CD4-positive, alpha-beta memory T cell (primary cell): ENCODE measurements at places on chromosomes 12 and 14. TPM values are rescaled to one million over a fixed set of nuclear protein-coding genes. Genes with fewer than 3 reads are reported as not detected.

FOXN4 gene
- not detected for total RNA-seq

NPFF gene
- total RNA-seq = not detected

PGF gene
- total RNA-seq = not detected

KRT74 gene
- total RNA-seq = not detected

CCDC38 gene
- total RNA-seq = 1.0 TPM

DNA sequence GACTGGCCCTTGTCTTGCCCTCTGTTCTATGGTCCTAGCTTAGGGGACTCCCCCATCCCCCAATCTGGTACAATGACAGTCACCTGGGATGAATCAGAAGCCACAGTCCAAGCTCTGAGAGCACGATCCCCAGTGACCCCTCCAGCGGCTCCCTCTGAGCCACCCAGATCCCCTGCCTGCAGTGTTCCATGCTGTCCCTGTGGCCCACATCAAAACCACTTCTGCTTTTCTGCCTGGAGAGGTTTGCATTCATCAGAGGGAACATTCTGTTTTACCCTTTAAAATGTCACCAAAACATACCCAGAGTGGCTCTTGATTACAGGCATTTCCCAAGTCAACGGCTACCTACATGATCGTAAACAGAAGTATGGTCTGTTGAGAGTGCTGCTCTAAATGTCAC lies 47.5 kb downstream of the NOS1 start:
- H3K36me3 ChIP-seq = no peaks in the 10 kb centered on the region
- H3K4me3 ChIP-seq = no peak overlapping the region
- H3K27ac ChIP-seq = no peak overlapping the region
- no peaks in the 10 kb centered on the region for H3K4me1 ChIP-seq

DNA sequence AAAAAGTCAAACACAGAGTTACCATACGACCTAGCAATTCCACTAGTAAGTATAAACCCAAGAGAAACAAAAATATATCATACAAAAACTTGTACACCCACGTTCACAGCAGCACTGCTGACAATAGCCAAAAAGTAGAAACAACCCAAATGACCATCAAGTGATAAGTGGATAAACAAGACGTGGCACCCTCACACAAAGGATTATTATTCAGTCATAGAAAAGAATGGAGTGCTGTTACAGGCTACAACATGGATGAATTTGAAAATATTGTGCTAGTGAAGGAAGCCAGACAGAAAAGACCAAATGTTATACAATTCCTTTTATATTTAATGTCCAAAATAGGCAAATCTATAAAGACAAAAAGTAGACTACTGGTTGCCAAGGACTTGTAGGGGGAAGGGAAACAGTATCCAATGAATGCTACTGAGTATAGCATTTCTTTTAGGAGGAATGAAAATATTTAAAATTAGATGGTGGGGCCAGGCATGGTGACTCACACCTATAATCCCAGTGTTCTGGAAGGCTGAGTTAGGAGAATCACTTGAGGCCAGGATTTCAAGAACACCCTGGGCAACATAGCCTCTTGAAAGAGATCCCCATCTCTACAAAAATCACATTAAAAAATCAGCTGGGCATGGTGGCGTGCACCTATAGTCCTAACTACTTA lies 41.9 kb downstream of the SPTLC2 start:
- no peak for DNase-seq
- H3K27me3 ChIP-seq = no peaks in the 10 kb centered on the region
- H3K4me1 ChIP-seq = no peaks in the 10 kb centered on the region
- no peak overlapping the region for H3K27ac ChIP-seq

DNA sequence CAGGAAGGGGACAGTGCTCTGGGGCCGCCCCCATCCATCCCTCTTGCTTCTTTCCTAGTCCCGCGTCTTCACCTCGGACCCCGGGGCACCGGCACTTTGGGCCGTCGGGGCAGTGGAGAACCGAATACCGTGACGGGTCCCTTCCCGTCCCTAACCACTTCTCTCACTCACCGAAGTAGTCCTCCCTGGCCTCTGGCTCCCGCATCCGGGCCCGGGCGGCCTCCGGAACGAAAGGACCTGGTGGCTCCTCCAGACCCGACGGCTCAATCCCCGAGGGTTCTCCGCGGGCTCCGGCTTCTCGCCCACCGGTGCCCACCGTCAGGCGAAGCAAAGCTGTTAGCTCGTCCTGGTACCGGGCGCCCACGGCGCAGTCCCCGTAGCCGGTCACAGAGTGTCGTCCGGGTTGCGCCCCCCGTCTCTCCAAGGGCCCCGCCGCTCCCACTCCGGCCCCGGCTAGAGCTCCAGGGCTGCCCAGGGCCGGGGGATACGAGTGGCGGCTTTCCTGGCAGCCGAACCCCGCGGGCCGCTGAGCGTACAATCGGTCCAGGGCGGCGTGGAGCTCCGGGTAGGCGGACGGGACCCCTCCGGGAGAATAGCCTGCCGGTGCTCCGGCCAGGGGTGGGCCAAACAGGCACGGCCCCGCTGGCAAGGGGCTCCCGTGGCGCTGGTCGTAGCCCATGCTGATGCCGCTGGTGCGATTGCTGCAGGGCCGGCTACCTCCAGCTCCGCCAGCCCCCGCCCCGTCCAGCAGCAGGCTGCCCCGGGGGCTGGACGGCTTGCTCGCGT lies 1.1 kb downstream of the AJUBA start:
- H3K4me3 ChIP-seq = peak overlapping the region; percentile 76
- H3K36me3 ChIP-seq = no peaks in the 10 kb centered on the region
- H3K4me1 ChIP-seq = peaks cover 19% of the 10 kb centered on the region
- H3K27me3 ChIP-seq = no peaks in the 10 kb centered on the region
- DNase-seq = peak; percentile 34
- no peak overlapping the region for H3K27ac ChIP-seq

DNA sequence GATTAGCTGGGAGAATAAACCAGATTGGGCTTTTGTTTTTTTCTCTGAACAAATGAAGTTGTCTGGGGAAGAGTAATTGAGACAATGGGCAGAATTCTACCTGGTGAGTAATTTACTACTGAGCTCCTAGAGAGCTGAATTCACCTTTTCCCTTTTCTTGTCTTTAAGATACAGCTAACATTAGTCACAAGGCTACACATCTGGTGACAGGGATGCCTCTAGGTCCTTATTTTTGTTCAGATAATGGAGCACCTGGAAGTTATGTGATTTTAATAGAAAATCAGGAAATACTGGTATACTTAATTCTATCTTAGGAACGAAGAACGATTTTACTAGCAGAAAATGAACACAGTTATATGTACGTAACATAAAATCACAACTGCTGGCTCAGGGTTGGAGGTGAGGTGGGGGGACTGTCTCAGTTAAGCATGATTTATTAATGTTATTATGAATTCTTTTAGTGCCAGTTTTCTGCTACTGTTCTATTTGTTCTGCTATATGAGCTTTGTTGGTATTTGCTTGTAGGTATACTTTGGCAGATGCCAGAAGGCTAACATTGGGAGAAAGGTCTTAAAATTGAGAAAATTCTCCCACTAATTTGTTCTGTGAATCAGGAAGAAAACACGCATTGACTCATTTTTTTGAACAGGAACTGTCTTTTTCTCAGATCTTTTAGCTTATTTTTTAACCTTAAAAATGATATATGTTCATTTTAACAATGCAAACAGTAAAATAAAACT lies 482.7 kb upstream of the RGS6 start:
- H3K4me3 ChIP-seq = no peak overlapping the region
- no peak overlapping the region for H3K27ac ChIP-seq
- no peak for DNase-seq
- H3K36me3 ChIP-seq = no peaks in the 10 kb centered on the region

DNA sequence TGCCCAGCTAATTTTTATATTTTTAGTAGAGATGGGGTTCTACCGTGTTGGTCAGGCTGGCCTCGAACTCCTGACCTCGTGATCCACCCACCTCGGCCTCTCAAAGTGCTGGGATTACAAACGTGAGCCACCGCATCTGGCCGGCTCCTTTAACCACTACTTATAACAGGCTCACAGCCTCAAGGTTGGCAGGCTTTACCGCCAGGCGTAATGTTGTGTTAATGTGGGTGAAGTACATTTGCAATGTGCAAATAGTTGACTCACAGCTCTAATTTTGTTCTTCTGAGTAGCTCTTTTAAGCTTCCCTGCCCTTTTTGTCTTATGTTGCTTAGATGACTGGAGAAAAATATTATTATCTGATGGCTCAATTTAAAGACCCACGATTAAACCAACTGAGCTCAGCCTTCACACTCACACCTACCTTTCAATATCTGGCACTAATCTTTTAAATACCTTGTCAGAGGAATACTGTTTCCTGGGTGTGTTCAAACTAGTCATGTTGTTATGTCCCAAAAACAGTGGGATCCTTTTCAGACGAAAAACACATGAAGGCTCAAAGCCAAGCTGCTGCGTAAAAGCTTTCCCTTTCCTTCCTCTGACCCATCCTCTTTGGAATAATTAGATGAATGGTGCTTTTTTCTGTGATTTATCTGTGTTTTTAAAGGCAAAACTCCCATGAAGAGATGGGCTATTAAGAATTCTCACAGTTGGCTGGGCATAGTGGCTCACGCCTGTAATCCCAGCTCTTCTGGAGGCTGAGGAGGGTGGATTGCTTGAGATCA lies 57.2 kb upstream of the USP44 start:
- no peak for DNase-seq
- H3K4me1 ChIP-seq = no peaks in the 10 kb centered on the region
- no peaks in the 10 kb centered on the region for H3K36me3 ChIP-seq
- H3K27me3 ChIP-seq = peaks cover 4% of the 10 kb centered on the region

DNA sequence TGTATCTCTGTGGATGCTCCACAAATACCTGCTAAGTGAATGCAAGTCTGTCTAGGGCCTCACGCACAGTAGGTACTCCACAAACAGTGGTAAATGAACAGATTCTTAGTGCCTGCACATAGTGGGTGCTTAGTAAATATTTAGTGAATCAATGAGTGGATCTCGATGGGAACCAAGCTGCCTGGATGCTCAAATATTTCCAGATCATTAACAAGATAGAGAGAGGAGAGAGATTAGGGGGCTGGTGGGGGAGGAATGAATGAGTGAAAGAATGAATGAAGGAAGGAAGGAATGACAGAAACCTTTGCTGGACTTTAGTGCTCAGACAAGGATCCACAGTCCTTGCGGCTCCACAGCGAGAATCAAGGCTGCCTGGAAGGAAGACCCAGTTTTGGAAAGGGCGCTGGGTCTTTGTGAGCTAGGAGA lies 118.2 kb downstream of the SCARB1 start:
- H3K27ac ChIP-seq = no peak overlapping the region
- no peak overlapping the region for H3K4me3 ChIP-seq
- H3K4me1 ChIP-seq = no peaks in the 10 kb centered on the region
- no peaks in the 10 kb centered on the region for H3K27me3 ChIP-seq
- H3K36me3 ChIP-seq = no peaks in the 10 kb centered on the region

- DNase-seq = no peak
- no peaks in the 10 kb centered on the region for H3K27me3 ChIP-seq
- H3K36me3 ChIP-seq = no peaks in the 10 kb centered on the region
- H3K27ac ChIP-seq = no peak overlapping the region
- no peaks in the 10 kb centered on the region for H3K4me1 ChIP-seq
Observed at GRCh38 chr12:87981495-87981894, 47.7 kb downstream of the C12orf50 start.

GRCh38 chr12:82886671-82887340 lies 200.1 kb downstream of the TMTC2 start:
- no peak overlapping the region for H3K27ac ChIP-seq
- H3K4me1 ChIP-seq = no peaks in the 10 kb centered on the region
- no peak for DNase-seq

- H3K4me3 ChIP-seq = no peak overlapping the region
- no peak overlapping the region for H3K27ac ChIP-seq
- DNase-seq = no peak
- H3K27me3 ChIP-seq = no peaks in the 10 kb centered on the region
- peaks cover 30% of the 10 kb centered on the region for H3K4me1 ChIP-seq
Observed at GRCh38 chr12:57515934-57516541, 4.3 kb downstream of the DDIT3 start.

DNA sequence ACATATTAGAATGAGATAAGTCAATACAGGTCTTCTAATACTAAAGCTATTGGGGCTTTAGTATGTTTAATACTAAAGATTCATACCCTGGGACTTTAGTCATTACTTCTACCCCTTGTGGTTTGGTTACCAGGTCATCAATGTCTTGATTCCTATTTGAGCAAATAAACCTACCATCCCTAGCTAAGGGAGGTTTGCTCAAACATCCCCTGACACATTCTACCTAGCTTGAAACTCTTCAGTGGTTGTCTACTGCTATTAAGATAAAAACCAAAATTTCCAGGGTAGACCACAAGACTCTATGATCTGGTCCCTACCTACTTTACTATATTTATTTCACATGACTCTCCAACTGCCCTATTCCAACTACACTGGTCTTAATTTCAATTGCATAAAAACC lies 7.3 kb upstream of the C2CD5 start:
- DNase-seq = no peak
- H3K36me3 ChIP-seq = no peaks in the 10 kb centered on the region
- no peaks in the 10 kb centered on the region for H3K27me3 ChIP-seq
- H3K27ac ChIP-seq = no peak overlapping the region

GRCh38 chr12:39772821-39773259 lies 153.2 kb upstream of the ABCD2 start:
- no peaks in the 10 kb centered on the region for H3K36me3 ChIP-seq
- no peak overlapping the region for H3K4me3 ChIP-seq
- no peak overlapping the region for H3K27ac ChIP-seq
- H3K4me1 ChIP-seq = no peaks in the 10 kb centered on the region
- no peaks in the 10 kb centered on the region for H3K27me3 ChIP-seq
- no peak for DNase-seq

GRCh38 chr14:94875256-94875655 lies 105.3 kb upstream of the GSC start:
- no peaks in the 10 kb centered on the region for H3K36me3 ChIP-seq
- no peak overlapping the region for H3K4me3 ChIP-seq
- H3K27ac ChIP-seq = no peak overlapping the region
- DNase-seq = no peak
- H3K27me3 ChIP-seq = no peaks in the 10 kb centered on the region
- H3K4me1 ChIP-seq = no peaks in the 10 kb centered on the region

DNA sequence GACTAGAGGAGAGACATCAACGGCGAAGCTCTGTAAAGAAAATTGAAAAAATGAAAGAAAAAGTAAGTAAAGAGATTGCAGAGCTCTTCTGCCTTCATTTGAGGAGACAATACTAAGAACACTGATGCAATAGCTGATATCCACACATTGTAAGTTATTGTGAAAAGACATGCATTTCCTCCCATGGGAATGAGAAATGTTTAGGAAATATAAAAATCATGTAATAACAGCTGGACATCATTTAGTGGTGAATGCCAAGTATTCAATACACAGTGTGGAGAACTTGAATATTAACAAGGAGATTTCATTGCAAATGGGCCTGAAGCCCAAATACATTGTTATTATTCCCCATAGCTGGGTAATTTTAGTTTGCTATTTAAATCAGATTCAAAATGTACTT lies 179.2 kb downstream of the KICS2 start:
- no peaks in the 10 kb centered on the region for H3K27me3 ChIP-seq
- no peak overlapping the region for H3K4me3 ChIP-seq
- H3K36me3 ChIP-seq = no peaks in the 10 kb centered on the region
- H3K27ac ChIP-seq = no peak overlapping the region
- no peaks in the 10 kb centered on the region for H3K4me1 ChIP-seq

GRCh38 chr12:44379831-44380230 lies 496.3 kb downstream of the NELL2 start:
- H3K27ac ChIP-seq = no peak overlapping the region
- no peak overlapping the region for H3K4me3 ChIP-seq
- H3K4me1 ChIP-seq = no peaks in the 10 kb centered on the region
- no peaks in the 10 kb centered on the region for H3K36me3 ChIP-seq
- H3K27me3 ChIP-seq = no peaks in the 10 kb centered on the region

GRCh38 chr12:121943926-121944325 lies 25.5 kb downstream of the CFAP251 start:
- no peaks in the 10 kb centered on the region for H3K27me3 ChIP-seq
- no peaks in the 10 kb centered on the region for H3K36me3 ChIP-seq
- no peaks in the 10 kb centered on the region for H3K4me1 ChIP-seq
- H3K27ac ChIP-seq = no peak overlapping the region
- no peak overlapping the region for H3K4me3 ChIP-seq
- DNase-seq = no peak
